Effector memory CD8-positive, alpha-beta T cell (primary cell): ENCODE measurements at places on chromosomes 7 and 10.

DNA sequence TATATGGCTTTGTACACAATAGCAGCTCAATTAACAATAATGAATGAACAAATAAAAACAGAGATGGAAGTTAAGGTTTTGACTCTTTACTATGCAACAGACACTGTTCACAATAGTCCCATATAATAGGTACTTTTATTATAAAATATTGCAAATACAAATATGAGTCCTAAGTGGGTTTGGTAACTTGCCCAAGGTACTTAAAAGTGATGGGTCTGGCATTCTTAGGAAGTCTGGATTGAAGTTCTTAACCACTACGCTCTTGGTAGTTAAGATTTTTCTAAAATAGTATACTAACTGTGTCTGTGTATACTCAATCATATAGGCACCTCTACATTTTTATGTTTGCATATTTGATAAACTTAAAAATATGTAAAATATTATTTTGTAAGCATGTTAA lies 55.5 kb downstream of the HGF start:
- DNase-seq = no peak

DNA sequence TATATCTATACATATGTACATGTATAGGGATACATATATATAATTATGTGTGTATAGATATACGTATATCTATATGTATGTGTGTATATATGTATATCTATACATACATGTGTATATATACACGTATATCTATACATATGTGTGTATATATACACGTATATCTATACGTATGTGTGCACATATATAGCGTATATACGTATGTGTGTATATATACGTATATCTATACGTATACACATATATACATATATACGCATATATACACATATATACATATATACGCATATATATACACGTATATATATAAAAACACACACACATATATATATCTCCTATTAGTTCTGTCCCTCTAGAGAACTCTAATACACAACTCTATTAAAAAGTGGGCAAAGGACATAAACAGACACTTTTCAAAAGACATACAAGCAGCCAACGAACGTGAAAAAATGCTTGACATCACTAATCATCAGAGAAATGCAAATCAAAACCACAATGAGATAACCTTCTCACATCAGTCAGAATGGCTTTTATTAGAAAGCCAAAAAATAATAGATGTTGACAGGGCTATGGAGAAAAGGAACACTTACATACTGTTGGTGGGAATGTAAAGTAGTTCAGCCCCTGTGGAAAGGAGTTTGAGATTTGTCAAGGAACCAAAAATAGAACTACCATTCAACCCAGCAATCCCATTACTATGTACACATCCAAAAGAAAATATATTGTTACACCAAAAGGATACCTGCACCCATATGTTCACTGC lies 22.0 kb upstream of the TMEM120A start:
- DNase-seq = no peak

DNA sequence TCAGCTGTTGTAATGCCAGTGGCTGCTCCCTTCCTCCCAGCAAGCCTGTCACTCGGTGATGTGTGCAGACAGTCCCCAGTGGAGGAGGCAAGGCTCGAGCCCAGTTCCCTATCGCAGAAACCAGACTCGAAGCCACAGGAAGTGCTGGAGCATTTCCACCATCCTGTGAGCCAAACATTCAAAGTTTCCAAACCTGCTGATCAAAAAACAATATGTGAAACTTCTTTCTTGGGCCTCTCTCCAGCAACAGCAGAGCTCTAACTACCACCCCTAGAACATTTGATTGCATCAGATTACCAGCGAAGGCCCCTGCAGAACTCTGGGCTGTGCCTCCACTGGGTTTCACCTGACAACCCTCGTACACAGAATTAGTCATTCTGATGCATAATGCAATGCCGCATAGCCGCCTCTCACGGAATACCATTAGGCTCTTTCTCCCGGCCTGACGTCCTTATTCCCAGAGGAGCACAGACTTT lies 94.0 kb downstream of the ELMO1 start:
- no peak for DNase-seq

DNA sequence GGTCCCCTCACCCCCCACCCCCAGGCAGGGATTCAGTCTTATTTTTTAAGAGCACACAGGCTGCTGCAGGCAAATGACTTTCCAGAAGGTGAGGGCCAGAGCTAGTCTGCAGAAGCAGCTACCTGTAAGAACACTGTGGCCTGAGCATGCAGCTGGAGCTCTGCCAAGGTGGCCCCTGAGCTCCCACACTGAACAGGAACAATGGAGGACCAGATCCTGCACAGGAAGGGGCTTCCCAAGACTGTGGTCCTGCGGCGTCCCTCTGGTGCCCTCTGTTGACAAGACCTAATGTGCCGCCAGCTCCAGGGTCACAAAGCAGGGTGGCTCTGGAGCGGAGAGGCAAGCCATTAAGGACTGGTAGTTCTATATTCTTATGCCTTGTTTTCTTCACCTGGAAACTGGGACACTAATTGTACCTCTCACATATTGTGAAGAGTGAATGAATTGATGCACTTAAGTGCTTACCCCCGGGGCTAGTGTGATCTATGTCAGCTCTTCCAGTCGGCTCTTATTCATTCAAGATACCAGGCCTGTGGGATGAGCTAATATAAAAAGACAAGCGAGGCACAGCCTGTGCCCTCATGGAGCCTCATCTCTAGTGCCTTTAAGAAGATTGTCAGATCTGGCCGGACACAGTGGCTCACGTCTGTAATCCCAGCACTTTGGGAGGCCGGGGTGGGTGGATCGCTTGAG lies 8.0 kb upstream of the BEND7 start:
- DNase-seq = no peak

DNA sequence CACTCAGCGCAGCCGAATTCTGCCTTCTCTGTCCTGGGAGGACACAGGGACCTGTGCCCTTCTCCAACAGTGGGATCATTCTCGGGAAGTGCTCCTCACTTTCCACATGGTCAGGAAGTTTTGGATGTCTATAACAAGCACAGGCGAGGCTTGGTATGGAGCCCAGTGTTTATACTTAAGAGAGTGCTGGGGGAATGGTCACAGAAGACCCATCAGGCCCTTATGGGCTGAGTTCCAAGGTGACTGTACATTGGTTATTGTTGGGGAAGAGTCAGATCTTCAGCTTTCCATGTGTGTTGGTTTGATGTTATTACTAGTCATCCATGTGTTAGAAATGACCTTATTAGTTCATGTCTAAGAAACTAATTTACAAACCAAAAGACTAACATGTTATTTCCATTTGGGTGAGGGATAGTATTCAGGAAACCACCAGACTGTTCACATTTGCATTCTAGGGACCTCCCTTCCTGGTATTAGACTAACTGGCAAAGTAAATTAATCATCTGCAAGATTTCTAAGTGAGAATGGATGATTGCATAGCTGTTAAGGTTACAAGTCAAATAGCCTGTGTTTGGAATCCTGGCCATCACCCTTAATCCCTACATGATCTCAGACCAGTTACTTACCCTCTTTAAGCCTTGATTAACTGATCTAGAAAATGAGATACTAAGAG lies 834.2 kb downstream of the LRMDA start:
- DNase-seq = no peak

DNA sequence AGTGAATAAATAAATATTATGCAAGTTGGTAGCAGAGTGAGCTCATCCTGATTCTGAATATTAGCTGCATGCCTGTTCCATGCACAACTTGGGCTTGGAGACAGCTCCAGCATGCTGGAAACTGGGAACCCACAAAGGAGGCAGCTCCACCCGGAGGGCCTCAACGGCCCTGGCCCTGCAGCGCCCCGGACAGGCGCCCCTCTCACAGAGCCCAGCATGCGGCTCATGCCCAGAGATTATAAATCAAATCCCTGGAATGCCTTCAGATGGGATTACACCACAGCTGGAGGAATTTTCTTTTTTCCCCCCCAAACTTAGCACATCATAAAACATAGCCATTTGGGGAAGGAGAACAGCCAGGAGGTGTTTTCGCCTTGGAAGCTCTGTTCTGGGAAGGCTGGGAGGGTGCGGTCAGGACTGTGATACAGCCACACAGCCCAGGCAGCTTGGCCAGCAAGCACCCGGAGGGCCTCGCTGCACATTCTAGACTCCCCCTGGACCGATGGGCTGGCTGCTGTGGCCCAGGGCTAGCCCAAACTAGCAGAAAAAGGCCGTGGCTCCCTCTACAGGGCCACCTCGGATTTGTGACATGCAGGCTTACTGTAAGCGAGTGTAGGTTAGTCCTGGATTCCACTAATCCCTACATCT lies 102.4 kb downstream of the PTPN20 start:
- no peak for DNase-seq
